Activated CD4-positive, CD25-positive, alpha-beta regulatory T cell treated with anti-CD3 and anti-CD28 coated beads, Interleukin-2, amount 50 U/mL, for 24 hours (primary cell): ENCODE measurements at places on chromosomes 1 and 21.

DNA sequence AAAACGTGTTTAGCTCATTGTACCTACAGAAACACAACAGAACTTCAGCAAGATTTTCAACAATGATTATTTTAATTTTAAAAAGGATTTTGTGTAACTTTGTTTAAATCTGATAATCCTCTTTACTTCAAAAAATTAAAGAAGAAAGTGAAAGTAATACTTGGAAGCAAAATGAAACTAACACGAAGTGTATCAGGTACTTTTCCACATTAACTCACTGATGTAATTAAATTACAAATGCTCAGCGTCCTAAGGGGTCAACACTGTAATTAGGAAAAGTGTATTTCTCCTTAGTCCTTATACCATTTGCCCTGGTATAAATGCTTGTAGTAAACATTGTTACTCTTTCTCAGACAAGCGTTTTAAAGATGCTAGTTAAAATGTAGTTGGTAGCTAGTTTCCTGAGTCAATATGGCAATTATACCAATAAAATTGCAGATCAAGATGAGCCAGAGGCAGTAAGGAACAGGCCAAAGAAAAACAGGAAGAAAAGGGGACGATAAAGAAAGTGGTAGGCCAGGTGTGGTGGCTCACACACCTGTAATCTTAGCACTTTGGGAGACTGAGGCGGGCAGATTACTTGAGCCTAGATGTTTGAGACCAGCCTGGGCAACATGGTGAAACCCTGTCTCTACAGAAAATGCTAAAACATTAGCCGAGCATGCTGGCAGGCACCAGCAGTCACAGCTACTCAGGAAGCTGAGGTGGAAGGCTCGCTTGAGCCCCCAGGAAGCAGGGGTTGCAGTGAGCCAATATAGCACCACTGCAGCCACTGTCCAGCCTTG is 553.0 kb downstream of the SMYD3 start:
- peak; percentile 36 for ATAC-seq

GRCh38 chr1:13624526-13624925 is 40.9 kb downstream of the PDPN start:
- no peak for ATAC-seq

DNA sequence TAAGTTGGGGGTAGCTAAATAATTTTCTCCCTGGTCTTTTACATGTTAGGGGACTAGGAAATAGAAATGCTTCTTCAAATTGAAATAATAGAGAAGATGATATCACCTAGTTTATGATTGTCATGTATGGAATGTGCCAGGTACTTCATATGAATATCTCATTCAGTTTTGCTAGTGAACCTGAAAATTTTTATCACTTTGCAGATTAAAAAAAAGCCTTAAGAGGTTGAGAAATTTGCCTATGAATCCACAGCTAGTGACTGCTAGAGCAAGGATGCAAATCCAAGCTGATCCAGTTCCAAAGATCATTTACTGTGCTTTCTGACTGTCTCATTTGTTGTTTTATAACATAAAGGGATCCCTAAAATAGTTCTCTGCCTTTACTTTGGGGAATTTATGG is 24.7 kb downstream of the RNF2 start:
- no peak for ATAC-seq

- ATAC-seq = no peak
These were observed 445.4 kb downstream of the NEGR1 start for GRCh38 chr1:71836904-71837303.

DNA sequence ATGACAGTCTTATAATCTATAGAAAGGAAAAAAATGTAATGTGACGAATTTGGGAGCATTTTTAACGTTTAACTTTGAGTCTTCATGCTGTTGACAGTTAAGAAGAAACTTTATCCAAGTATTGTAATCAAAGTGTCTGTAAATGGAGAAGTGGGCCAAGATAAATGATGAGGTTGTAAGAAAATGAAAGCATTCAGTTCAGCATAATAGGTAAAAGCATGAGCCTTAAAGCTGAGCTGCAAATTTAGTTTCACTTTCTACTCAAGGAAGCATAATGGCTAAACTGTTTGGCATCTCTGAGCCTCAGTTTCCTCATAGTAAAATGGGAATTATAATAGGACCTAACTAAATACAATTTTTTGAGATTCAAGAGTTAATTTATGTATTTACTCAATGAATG is 1554.8 kb downstream of the KCNT2 start:
- no peak for ATAC-seq

GRCh38 chr1:243708210-243708609 is 141.8 kb downstream of the AKT3 start:
- ATAC-seq = no peak

DNA sequence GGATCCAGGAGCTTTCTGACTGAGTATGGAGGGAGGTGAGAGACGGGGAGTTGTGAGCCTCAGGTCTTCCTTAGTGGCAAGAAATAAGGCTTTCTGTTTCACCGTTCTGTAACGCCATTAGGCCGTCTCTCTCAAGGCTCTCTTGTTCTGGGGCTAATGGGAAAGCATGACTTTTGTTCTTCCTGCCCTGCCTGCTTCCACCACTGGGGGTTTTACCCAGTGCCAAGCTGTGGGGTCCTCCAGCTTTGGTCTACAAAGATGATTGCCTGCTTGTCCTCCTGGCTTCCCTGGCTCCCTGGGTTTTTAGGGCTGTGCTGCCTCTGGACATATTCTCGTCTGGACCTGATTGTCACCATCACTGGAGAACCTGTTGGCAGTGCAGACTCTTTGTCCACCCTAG is 74.8 kb upstream of the TINAGL1 start:
- ATAC-seq = no peak

- no peak for ATAC-seq
These were observed 450.8 kb downstream of the USP25 start for GRCh38 chr21:16180614-16181013.

DNA sequence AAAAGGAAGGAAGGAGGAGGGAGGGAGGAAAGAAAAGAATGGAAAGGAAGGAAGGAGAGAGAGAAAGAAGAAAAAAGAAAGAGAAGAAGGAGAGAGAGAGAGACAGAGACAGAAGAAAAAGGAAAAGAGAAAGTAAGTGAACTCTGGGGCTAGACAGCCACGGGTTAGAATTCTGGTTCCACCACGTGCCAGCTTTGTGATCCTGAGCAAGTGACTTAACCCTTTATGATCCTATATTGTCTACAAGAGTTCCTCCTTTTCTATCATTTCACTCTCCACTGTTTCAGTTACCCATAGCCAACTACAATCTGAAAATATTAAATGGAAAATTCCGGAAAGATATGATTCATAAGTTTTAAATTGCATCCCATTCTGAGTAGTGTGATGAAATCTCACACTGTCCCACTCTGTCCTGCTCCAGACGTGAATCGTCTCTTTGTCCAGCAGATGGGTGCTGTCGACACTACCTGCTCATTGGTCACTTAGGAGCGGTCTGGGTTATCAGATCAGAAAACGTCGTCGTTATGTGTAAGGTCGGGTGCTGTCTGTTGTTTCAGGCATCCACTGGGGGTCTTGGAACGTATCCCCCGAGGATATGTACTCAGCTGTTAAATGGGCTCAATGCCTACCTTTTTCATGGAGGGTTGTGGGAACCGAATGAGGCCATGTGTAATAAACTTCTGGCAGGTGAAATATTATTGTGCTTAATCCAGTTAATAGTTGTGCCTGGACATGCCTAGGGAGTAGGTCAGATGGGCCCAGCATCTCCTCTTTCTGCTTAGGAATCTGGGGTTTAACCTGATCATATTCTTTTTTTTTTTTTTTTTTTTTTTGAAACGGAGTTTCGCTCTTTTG is 19.1 kb downstream of the TMEM51 start:
- ATAC-seq = no peak

GRCh38 chr1:162016631-162017030 is 7.0 kb downstream of the OLFML2B start:
- no peak for ATAC-seq

DNA sequence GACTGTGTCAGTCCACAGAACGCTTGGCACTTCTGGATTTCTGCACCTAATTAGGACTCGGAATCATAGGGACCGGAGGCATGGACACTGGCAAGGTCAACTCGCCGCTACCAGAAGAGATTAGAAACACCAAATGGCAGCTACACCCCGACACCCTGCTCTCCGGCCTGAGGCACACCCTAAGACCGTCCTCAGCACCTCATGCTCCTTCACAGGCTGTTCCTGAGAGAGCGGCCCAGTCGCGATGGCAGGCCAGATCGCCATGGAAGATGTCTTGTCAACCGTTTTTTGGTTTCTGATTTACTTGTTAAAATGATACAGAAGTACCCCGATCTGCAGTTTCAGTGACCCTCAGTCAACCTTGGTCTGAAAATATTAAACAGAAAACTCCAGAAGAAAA is 46.8 kb downstream of the NPHP4 start:
- ATAC-seq = no peak

GRCh38 chr1:107963008-107963407 is 2.0 kb downstream of the VAV3 start:
- ATAC-seq = no peak

GRCh38 chr1:38239258-38239835 is 192.8 kb upstream of the POU3F1 start:
- no peak for ATAC-seq

- ATAC-seq = no peak
These were observed 39.0 kb downstream of the ZZZ3 start for GRCh38 chr1:77643456-77643855.

- no peak for ATAC-seq
These were observed 3.2 kb downstream of the PLEKHO1 start for GRCh38 chr1:150152772-150153456.

DNA sequence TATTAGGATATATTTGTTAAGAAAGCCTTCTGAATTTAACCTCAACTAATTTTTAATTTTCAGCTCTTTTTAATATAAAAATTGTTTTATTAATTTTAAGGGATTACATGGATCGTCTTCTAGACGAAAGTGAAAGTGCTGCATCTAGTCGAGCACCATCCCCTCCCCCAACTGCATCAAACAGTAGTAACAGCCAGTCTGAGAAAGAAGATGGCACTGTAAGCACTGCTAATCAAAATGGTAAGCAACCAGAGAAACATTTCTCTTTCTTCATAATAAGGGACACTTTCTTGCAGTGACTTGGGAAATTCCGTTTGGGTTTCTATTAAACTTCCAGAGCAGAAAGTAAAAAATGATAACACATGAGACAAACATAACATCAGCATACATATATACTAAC is 56.9 kb downstream of the MIER1 start:
- ATAC-seq = peak; percentile 59

DNA sequence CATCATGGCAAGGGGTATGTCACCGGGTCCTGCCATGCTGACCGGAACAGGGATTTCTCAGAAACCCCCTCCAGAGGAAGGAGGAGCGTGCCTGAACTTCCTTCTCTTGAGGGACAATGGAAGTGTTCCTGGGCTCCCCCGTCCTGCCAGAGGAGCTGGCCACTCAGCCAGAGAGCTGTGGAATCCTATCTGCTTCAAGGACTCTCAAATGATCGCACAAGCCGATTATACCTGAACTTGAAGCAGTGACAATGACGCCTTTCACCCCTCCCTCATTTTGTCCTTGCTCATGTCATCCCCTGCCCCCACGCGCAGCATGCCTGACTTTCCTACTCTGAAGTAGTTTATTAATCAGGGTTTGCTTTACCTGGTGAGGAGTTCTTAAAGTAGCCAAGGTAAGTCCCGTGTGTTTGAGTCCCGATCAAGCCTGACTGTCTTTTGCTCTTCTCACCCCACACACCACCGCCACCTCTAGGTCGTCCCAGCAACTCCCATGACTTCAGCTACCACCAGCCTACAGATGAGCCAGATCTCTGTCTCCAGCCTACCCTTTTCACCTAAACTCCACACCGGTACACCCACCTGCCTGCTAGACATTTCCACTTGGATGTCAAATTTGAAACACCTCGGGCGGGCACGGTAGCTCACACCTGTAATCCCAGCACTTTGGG is 25.0 kb upstream of the PRELP start:
- no peak for ATAC-seq

DNA sequence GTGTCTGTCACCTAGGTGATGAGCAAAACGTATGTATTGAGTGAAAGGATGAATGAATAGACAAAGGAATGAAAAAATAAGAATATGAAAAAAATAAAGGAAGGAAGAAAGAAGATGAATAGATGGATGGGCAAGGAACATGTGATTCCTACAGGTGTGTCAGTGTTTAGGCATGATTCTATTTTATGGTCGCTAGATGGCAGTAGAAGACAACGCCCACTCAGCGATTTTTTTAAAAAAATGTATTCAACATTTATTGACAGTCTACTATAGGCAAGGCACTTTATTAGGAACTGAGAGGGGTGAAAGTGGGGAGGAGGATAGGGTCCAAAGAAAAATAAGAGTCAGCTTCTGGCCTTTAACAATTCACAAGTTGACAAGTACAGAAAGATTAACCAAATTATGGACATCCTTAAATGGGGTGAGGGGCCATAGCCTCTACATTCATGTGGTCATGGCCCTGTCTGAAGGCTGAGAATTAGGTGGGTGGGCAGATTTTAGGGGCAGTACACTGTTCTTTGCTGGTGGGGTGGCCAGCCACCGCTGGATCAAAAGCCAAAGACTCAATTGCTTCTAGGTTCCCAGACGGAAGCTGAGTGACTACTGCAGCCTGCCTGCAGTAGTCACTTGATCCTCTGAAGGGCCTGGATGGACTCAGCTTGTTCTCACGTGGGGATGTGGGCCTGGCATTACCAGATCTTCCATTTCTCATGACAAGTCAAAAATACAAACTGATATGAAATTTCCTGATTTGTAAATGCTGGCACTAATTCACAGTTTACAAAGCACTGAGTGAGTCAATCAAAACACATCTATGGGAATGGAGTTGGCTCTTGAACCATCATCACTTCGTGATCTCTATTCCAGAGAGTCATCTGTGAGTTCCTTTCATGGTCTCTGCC is 83.9 kb downstream of the FASLG start:
- no peak for ATAC-seq

DNA sequence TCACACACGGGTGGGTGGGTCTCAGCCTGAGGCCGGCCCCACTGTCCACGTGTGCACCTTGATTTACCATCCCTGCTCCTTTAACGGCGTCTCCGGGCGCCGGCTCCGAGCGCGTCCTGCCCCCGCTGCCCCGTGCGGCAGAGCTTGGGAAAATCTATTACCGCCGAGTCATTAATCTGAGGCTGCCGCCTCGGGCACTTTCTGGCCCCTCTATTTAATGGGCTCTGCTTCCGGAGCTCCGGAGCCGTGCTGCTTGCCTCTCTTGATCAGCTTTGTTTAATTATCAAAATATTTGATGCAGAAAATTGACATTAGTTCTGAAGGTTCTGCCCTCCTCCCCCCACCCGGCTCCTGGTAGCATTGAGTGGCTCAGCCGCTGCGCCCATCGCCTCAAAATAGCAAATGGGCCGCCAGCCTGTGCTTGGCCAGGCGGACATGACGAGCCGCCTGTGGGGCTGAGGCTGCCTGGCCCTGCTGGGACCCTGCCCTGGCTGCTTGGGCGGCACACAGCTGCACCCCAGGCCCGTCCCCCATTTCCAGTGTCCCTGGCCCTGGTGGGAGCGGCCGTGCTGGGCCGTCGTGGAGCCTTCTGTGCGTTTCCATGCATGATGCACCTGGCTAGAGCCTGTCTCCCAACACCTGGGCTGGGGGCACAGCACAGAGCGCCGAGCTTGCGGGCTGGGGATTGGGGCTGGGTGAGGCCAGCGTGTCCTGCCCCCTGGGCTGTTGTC is 81.6 kb upstream of the TTC34 start:
- ATAC-seq = no peak
